ENCODE measurements at places on chromosomes 1 and 21. TPM values are rescaled to one million over a fixed set of nuclear protein-coding genes. Genes with fewer than 3 reads are reported as not detected.

The GSTM5 gene
- 0.46 TPM for total RNA-seq

The KCNC4 gene
- total RNA-seq: 31.1 TPM

DNA sequence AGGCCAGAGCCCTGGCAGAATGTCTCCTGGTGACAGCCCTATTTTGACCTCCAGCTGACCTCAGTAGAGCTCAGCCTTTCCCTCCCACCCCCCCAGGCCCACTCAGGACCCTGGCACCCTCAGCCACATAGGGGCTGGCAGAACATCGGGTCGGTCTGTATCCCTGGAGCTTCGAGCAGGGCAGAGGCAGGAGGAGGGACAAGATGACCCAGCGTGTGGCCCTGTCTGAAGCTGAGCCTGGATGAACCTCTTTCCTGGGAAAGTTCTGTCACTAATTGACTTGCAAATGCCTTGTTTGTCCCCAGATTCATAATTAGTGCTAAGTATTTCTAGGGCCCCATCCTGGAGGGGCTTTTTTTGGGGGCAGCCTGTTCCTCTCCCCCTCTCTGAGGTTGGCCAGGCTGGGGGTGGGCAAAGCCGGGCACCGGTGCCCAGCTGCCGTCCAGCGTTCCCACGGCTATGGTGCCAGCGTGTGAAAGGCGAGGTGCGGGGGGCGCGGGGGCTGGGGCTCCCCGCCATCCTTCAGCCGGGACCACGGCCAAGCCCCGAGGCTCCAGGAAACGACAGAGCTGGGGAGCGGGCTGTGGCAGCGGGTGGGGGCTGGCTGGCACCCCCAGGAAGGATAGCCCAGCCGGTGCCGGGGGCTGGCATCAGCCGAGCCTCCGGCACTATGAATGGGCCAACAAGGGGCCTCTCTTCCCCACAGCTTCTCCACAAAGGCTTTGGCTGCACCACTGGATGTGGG lies 31.4 kb downstream of the RHBG start:
- DNase-seq: no peak
- no peaks in the 10 kb centered on the region for H3K4me1 ChIP-seq

DNA sequence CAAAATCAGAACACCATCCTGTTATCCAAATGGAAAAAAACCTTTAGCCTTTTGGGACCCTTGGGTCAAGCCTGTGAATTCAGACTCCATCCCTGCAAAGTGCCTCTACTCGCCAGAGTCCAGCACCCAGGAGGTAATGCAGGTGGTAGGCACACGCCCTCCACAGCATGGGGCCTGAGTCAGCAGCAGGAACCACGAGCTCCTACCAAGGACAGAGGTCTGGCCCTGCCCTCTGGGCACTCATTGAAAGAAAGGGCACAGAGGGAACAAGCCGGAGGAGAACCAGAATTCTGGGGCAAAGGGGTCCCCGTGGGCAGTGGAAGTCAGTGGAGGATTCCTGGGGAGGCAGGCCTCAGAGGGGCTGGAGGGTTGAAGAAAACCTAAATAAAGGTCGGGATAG lies 438.1 kb downstream of the NPHP4 start:
- no peak for DNase-seq
- no peaks in the 10 kb centered on the region for H3K36me3 ChIP-seq
- no peaks in the 10 kb centered on the region for H3K4me1 ChIP-seq
- no peak overlapping the region for H3K4me3 ChIP-seq
- no peak overlapping the region for H3K27ac ChIP-seq
- peaks cover 2% of the 10 kb centered on the region for H3K27me3 ChIP-seq

DNA sequence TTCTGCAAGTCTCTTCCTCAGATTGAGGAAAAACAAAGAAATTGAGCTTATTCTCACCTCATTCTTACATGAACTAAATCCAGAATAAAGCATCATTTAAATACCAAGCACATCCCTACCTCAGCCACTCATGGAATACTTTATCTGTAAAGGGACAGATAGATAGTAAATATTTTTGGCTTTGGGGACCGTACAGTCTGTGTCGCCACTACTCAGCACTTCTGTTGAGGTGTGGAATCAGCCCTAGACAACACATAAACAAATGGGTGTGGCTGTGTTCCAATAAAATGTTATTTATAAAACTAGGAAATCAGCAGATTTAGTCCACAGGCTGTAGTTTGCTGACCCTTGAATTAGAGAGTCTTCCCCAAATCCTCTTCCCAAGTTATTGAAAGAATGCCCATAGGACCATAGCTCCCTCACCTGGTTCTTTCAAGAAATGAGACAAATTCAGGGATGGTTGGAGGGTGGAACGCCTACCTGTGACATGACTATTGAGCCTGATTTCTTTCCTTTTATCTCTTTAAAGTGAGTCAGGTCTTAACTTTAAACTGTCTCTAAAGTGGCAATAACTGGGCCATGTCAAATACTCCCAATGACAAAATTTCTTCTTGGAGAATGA lies 878.5 kb downstream of the USP25 start:
- no peaks in the 10 kb centered on the region for H3K27me3 ChIP-seq
- no peak overlapping the region for H3K4me3 ChIP-seq
- no peaks in the 10 kb centered on the region for H3K4me1 ChIP-seq
- H3K27ac ChIP-seq: no peak overlapping the region
- H3K36me3 ChIP-seq: no peaks in the 10 kb centered on the region

The RIIAD1 gene
- total RNA-seq: not detected

Data from activated T-helper 2 cell treated with anti-CD3 and anti-CD28 coated beads, Interferon-gamma antibody, Interleukin-2, Interleukin-4, amounts not matched to agents 10 μg/mL and 5 μg/mL and 100 μg/mL, durations not matched to agents 14 hours and 24 hours and 36 hours (primary cell).